EL (cell line): ENCODE measurements at places on chromosomes 13 and 19.

GRCh38 chr13:36913463-36913862, 6.6 kb downstream of the SMAD9 start:
- DNase-seq: no peak

- DNase-seq: no peak
Observed at GRCh38 chr13:99969919-99970650, 1.5 kb downstream of the ZIC5 start.

- no peak for DNase-seq
Observed at GRCh38 chr13:98350746-98351330, 173.8 kb upstream of the RNF113B start.

DNA sequence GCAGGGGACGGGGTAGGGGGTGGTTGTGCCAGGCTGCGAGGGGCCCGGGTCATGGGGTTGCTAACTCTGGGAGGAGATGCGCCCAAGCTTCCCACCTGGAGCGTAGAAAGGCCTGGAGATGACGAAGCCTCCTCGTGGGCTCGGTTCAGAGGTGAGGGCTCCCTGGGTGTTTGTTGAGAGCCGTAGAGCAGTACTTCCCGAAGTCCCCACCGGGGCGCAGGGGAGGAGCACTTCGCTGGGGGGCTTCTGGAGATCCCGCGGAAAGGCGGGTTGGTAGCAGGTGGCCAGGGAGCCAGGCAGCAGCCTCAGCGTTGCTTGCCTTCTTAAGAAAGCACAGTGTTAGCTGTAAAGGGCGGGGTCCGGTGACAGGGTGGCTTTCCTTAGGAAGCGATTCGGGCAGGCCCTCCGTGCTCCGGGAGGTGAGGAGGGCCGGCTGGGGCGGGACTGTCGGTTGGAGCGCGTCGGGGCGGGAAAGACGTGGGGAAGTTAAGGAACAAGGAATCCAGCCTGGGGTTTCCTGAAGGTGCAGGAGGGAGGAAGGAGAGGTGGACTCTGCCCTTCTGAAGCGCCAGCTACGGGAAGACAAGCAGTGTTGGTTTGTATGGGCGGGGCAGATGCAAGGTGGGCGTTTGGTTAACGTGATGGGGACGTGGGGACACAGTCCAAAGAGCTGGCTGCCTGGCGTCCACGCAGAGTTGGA, 3.3 kb downstream of the VSTM2B start:
- no peak for DNase-seq
